ENCODE measurements at places on chromosomes 13 and 19. TPM values are rescaled to one million over a fixed set of nuclear protein-coding genes. Genes with fewer than 3 reads are reported as not detected.
A peak's percentile ranks its signal among the peaks of the same experiment; 100 is the strongest.

GRCh38 chr19:29636553-29637360 is 28.5 kb upstream of the PLEKHF1 start:
- H3K4me1 ChIP-seq, result no peaks in the 10 kb centered on the region
- DNase-seq, result no peak
- H3K27ac ChIP-seq, result no peak overlapping the region
- no peaks in the 10 kb centered on the region for H3K27me3 ChIP-seq

- H3K36me3 ChIP-seq, result no peaks in the 10 kb centered on the region
- H3K4me1 ChIP-seq, result no peaks in the 10 kb centered on the region
- DNase-seq, result no peak
- H3K4me3 ChIP-seq, result no peak overlapping the region
- H3K27me3 ChIP-seq, result no peaks in the 10 kb centered on the region
Observed at GRCh38 chr13:65595916-65596315, 1634.2 kb downstream of the PCDH9 start.

- no peaks in the 10 kb centered on the region for H3K4me1 ChIP-seq
- no peak overlapping the region for H3K4me3 ChIP-seq
- no peaks in the 10 kb centered on the region for H3K36me3 ChIP-seq
- no peaks in the 10 kb centered on the region for H3K27me3 ChIP-seq
Observed at GRCh38 chr13:41148419-41149283, 16.0 kb upstream of the KBTBD6 start.

DNA sequence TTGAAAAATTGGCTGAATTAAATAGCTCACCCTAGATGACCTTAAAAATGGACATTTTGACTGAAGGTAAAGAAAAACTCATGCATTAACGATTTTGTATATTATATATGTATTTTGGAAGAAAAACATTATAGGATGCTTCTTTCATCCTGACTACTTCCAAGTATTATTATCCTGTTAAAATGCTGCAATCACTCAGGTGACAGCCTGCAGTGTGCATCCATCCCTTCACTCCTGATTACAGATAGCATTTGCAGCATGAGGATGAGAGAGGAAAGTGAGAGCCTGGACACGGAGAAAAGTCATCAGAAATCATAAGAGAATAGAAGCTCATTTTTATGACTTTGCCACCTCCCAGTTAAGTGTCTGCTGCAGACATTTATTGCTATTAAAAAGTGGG is 1055.6 kb downstream of the PCDH17 start:
- H3K4me1 ChIP-seq, result no peaks in the 10 kb centered on the region
- no peak overlapping the region for H3K4me3 ChIP-seq
- no peaks in the 10 kb centered on the region for H3K27me3 ChIP-seq
- DNase-seq, result no peak

GRCh38 chr13:51924756-51925544 is 63.2 kb downstream of the CCDC70 start:
- no peaks in the 10 kb centered on the region for H3K27me3 ChIP-seq
- no peaks in the 10 kb centered on the region for H3K4me1 ChIP-seq
- DNase-seq, result no peak
- no peaks in the 10 kb centered on the region for H3K36me3 ChIP-seq

DNA sequence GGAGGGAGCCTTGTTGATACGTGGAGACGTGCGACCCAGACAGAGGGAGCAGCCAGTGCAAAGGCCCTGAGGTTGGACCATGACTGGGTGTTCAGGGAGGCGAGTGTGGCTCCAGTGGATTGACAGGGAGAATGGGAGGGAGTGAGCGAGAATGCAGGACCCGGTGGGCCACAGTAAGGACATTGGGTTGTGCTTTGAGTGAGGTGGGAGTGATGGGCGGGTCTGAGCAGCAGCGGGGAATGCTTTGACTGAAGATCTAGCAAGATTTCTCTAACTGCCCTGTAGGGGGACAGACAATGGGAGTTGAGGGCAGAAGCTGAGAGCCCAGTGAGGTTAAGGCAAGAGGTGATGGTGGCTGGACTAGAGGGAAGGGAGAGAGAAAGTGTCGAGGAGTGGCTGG is 7.7 kb upstream of the NANOS2 start:
- H3K4me3 ChIP-seq, result no peak overlapping the region
- H3K4me1 ChIP-seq, result no peaks in the 10 kb centered on the region
- H3K36me3 ChIP-seq, result no peaks in the 10 kb centered on the region
- H3K27ac ChIP-seq, result no peak overlapping the region
- no peaks in the 10 kb centered on the region for H3K27me3 ChIP-seq

- no peaks in the 10 kb centered on the region for H3K4me1 ChIP-seq
- H3K27me3 ChIP-seq, result no peaks in the 10 kb centered on the region
- H3K27ac ChIP-seq, result no peak overlapping the region
- no peaks in the 10 kb centered on the region for H3K36me3 ChIP-seq
- H3K4me3 ChIP-seq, result no peak overlapping the region
- no peak for DNase-seq
Observed at GRCh38 chr13:37090912-37091311, 14.6 kb downstream of the CSNK1A1L start.

DNA sequence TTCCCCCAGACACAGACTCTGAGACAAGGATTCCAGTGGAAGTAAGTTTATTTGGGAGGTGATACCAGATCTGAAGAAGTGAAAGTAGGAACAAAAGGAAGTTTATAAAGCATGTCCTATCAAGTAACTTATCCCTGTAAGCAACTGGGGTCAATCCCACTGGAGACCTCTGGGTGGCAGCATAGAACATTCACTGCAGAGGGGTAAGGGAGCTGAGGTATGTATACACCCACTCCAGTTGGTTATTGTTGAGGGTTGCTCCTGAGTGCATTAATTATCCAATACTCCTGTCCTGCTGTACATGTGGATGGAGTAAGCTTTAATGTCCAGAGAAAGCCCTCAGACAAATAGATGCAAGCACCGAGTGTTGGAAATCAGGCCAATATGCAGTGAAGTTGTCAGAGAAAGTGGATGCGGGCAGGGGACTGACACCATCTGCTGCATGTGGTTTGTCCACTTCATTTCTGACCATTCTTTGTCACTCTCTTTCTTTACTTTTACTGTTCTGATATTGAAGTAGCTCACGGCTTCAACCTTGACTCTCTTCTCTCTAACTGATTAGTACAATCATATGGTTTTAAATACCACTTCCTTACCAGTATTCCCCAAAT is 46.7 kb downstream of the NOTCH3 start:
- H3K4me3 ChIP-seq, result no peak overlapping the region
- H3K4me1 ChIP-seq, result no peaks in the 10 kb centered on the region
- no peaks in the 10 kb centered on the region for H3K27me3 ChIP-seq
- DNase-seq, result no peak

- H3K27me3 ChIP-seq, result no peaks in the 10 kb centered on the region
- H3K27ac ChIP-seq, result no peak overlapping the region
Observed at GRCh38 chr19:44476559-44477408, 23.5 kb downstream of the ZNF180 start.

DNA sequence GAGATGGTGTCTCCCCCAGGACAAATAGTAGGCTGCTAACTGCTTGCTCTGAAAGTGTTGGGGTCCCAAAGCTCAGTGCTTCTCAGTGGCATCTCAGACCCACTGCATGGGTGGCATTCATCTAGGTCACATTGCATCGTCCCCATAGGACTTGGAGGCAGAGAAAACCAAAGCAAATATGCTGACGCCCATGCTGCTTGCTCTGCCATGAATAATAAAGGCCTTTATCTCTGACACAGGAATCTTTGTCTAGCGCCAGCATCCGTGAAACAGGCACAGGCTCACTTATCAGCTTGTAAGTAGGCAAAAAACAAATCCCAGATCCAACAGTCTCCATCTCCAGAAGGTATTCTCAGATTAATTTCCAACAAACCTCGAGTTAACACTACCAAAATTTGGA is 18.9 kb upstream of the IPO5 start:
- H3K4me1 ChIP-seq, result peaks cover 5% of the 10 kb centered on the region
- no peak overlapping the region for H3K27ac ChIP-seq
- H3K36me3 ChIP-seq, result no peaks in the 10 kb centered on the region
- H3K4me3 ChIP-seq, result no peak overlapping the region

DNA sequence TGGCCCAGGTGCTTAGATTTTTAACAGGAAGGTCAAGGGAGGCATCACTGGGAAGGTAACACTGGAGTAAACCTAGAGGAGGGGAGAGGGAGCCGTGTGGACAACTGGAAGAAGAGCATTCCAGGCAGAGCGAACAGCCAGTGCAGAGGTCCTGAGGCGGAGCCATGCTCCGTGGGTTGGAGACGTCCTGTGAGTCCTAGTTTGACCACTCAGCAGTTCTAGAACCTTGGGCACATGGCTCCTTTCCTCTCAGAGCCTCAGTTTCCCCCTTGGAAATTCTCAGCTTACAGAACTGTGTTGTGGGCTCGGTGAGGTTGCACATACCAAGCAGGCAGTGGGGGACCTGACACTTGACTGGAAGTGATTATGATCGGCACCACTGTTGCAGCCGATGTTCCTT is 130.9 kb downstream of the DPF1 start:
- H3K4me3 ChIP-seq, result no peak overlapping the region
- H3K36me3 ChIP-seq, result no peaks in the 10 kb centered on the region
- no peak for DNase-seq
- no peaks in the 10 kb centered on the region for H3K4me1 ChIP-seq
- no peak overlapping the region for H3K27ac ChIP-seq

DNA sequence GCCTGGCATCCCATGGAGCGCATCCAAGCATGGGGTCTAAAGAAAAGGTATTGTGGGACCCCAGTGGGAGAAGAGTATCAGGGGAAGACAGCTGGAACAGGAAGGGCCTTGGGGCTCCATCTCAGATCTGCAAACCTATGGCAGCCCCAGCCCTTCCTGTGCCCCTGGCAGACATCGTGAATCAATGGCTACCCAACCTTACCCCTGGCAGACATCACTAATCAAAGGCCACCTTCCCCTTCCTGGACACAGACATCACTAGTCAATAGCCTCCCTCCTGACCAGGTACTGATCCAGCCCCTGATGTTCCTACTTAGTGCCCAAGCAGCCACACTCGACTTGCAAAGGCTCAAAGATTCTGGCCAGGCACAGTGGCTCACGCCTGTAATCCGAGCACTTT is 15.8 kb downstream of the F2RL3 start:
- H3K36me3 ChIP-seq, result no peaks in the 10 kb centered on the region
- H3K27me3 ChIP-seq, result no peaks in the 10 kb centered on the region
- H3K4me3 ChIP-seq, result no peak overlapping the region

DNA sequence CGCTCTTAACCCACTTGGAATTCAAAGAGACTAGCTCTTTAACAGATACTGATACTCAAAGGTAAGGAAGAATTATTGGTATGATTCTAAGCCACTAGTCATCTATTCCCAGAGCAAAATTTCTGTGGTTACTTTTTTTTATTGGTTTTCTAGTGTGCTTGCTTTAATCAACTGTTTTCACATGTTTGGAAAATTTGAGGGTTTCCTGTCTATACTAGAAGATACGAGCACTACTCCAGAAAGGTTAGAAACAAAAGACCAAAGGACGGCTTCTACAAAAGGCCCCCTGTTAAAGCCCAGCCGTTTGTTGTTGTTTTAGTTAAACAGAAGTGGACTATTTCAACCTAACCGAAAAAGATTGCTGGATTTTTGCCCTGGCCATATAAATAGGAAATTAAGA is 18.5 kb upstream of the LPAR6 start:
- no peak for DNase-seq
- no peaks in the 10 kb centered on the region for H3K27me3 ChIP-seq
- peak overlapping the region; percentile 1 for H3K27ac ChIP-seq
- no peaks in the 10 kb centered on the region for H3K36me3 ChIP-seq

- H3K4me1 ChIP-seq, result peaks cover 2% of the 10 kb centered on the region
- peak overlapping the region; percentile 45 for H3K4me3 ChIP-seq
- no peak for DNase-seq
- H3K27me3 ChIP-seq, result no peaks in the 10 kb centered on the region
Observed at GRCh38 chr19:8506402-8506957, 4.0 kb upstream of the PRAM1 start.

DNA sequence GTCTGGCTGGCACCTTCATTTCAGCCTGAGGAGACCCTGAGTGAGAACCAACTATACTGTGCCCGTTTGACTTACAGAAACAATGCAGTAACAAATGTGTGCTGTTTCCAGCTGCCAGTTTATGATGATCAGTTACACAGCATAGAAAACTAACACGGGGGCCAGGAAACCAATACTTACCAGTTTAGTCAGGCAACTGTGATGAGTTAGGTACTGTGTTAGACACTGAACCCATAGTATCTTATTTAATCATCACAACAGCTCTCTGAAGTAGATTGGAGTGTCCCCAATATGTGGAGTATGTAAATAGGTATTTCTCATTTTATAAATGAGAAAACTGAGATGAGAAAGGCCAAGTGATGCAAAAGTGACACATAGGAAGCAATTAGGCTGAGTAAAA is 620.9 kb upstream of the KLF12 start:
- H3K27me3 ChIP-seq, result no peaks in the 10 kb centered on the region
- H3K4me1 ChIP-seq, result no peaks in the 10 kb centered on the region
- no peak for DNase-seq
- no peak overlapping the region for H3K27ac ChIP-seq
- no peak overlapping the region for H3K4me3 ChIP-seq
- H3K36me3 ChIP-seq, result no peaks in the 10 kb centered on the region

DNA sequence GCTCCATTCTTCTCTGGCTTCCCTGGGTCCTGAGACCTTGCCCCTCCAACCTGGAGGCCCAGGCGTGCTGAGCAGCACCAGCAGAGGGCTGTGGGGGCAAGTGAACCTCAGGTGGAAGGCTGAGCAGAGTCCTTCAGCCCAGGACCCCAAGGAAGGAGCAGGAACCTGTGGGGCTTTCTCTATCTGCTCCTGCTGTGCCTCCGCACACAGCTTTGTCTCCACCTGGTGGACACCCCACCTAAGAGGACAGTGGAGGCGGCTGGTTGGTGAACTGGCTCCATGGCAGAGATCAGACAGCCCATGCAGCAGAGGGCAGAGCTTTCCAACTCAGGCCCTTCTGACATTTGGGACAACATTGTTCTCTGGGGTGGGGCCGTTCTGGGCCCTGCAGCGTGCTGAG is 19.7 kb downstream of the ZFR2 start:
- H3K27me3 ChIP-seq, result no peaks in the 10 kb centered on the region
- no peaks in the 10 kb centered on the region for H3K4me1 ChIP-seq
- DNase-seq, result no peak
- H3K27ac ChIP-seq, result no peak overlapping the region

DNA sequence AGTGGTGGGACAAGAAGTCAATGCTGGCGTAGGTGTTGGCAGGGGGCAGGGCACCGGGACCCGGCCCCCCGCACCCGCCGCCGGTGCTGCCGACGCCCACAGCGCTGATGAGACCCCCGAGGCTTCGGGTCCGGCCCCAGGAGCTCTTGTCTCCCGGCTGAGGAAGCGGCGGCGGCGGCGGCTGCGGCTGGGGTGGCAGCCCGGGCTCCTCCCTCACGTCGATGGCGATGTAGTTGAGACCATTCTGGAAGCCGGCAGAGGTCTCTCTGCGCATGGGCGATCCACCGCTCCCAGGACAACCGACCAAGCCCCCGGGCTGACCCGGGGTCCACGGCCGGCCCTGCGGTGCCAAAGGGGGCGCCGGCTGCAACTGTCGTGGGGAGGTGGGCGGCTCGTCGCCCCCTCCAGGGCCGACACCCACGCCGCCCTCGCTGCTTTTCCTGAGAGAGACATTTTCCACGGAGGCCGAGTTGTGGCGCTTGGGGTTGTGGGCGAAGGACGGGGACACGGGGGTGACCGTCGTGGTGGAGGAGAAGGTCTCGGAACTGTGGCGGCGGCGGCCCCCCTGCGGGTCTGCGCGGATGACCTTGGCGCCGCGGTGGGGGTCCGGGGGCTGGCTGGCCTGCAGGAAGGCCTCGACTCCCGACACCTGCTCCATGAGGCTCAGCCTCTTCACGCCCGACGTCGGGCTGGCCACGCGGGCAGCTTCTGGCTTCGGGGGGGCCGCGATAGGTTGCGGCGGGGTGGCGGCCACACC is 4.1 kb downstream of the IRS2 start:
- H3K4me1 ChIP-seq, result peaks cover 21% of the 10 kb centered on the region
- peak overlapping the region; percentile 42 for H3K27ac ChIP-seq
- H3K36me3 ChIP-seq, result no peaks in the 10 kb centered on the region
- H3K27me3 ChIP-seq, result no peaks in the 10 kb centered on the region
- DNase-seq, result peak; percentile 45

Gene SIGLEC9
- 10.4 TPM for total RNA-seq

Gene C5AR1
- 9.4 TPM for total RNA-seq

Gene KLK1
- 0.45 TPM for total RNA-seq

Gene PGLYRP2
- not detected for total RNA-seq

Measured in ovary (tissue), 10 donors.